ENCODE measurements at places on chromosomes 6 and 20.

GRCh38 chr20:11838076-11838636 is 79.5 kb upstream of the BTBD3 start:
- DNase-seq, result no peak

GRCh38 chr6:17914651-17915050 is 72.8 kb downstream of the KIF13A start:
- no peak for DNase-seq

- DNase-seq, result no peak
Measured at GRCh38 chr6:95292011-95292410, 285.3 kb upstream of the MANEA start.

GRCh38 chr6:90135667-90136066 is 161.0 kb downstream of the BACH2 start:
- peak; percentile 31 for DNase-seq

GRCh38 chr6:131762984-131763383 is 44.8 kb upstream of the ENPP1 start:
- no peak for DNase-seq

DNA sequence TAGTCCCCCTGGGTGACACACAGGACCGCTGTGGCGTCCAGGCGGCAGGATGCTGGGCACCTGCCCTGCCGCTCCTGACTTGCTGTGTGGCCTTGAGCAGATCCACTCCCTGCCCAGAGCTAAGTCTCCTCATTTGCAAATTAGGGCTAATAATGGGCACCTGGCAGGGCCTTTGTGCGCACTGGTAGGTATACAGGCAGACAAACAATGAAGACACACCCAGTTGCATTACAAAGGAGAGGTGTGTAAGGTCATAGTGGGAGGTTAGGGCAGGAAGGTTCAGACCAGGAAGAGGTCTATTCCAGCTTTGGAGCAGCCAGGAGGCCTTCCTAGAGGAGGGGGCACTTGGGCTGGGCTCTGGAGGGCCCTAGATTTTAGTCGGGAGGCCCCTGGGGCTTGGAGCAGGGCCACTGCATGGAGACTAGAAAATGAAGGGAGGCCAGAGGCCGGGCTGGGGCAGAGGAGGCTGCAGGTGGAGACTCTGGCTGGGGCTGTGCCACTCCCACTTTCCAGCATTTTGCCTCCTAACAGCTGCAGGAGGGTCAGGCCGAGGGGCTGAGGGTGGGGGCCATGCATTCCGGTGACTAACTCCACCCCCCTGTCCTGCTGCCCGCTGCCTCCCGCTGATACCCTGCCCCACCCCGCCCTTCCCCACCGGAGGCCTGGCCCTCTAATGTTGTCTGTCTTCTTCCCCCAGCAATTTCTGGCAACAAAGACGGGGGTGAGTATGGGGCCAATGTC is 28.5 kb downstream of the MYH7B start:
- DNase-seq, result no peak

DNA sequence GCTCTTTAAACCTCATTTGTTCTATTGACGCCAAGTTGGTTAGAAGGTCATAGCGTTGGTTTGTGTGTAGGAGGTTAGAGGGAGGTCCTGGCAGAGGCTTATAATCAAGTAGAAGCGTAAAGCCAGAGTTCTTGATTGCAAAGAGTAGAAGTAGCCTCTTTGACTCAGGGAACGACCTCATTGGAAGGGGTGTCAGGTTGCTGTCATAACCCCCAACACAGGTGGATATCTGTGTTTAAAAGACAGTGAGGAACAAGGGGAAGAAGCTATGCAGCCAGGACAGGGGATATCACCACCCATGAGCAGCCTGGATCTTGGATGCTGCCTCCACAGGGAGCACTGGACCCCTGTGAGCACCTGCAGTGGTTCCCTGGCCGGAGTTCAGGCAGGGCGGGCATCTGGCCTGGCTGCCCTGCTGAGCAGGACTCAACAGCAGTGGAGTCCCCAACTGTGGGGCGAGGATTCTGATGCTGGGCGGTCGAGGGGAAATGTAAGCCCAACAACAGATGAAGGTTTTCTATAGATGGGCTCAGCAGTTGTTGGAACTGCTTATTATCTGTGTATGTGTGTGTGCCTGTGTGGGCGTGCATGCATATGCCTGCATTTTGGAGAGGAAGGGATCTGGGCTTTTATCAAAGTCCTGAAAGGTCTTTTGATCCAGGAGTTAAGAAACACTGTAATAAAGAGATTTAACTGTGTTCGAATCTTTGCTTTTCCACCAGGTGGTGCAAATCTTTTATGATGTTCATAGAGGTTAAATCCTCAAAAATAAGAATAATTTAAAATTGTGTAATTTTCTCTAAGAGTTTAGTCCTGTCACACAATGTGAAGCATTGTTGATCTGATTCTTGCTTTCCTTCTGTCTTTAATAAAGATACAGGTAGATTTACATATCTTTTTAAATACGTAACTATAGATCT is 27.7 kb downstream of the HIVEP1 start:
- no peak for DNase-seq

DNA sequence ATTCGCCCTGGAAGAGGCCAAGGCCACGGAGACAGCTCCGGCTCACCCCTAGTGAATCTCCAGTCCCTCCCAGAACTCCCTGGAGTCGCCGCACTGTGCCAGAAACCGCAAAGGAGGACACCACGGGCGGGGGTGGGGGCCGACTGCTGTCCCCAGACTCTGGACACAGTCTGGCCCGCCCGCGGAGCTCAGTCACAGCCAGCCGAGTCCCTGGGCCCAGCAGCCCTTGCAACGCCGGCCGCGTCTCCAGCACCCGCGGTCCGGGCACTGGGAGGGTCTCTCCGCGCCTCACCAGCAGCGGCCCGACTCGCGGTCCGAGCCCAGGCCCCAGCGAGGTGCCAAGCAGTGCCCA is 518 bp downstream of the PEX6 start:
- no peak for DNase-seq

DNA sequence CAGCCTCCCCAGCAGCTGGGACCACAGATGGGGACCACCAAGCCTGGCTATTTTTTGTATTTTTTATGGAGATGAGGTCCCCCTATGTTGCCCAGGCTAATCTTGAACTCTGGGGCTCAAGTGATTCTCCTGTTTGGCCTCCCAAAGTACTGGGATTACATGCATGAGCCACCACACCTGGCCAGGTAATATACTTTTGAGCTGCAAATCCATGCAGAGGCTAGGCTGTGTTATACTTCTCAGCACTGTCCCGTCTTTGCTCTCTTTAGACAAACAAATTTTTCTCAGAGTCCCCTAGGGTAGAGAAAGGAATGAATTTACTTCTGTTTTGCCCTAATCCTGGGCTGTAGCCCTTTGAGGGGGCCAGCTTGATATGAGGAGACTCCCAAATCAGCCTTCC is 13.4 kb upstream of the SCAF8 start:
- DNase-seq, result no peak

DNA sequence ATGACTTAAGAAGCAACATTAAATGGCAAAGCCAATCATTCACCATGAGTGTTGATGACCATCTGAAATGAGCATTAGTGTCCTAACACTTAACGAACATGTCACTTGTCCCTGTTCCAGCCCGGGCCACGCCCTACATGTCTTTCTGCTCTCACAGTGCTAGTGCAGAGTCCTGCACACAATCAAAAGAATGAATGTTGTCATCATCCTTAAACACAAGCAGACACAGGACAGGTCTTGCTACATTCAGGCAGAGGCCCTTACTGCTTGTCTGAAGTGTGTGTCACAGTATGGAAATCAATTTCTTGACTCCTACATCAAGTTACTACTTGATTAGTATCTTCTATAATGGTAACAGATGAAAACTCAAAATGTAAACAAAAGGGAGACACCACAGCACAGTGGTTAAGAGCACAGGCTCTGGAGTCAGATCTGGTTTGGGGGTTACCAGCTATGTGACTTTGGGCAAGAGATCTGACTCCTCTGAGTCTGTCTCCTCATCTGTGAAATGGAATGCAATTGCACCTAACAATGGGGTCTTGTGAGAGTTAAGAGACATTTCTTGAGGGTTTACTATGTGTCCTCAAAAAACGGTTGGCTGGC is 17.4 kb downstream of the UBE2V1 start:
- DNase-seq, result no peak

GRCh38 chr6:151681433-151682059 is 125.9 kb upstream of the ESR1 start:
- DNase-seq, result peak; percentile 49

GRCh38 chr6:2719093-2719455 is 31.6 kb downstream of the MYLK4 start:
- DNase-seq, result no peak

GRCh38 chr6:15675536-15676220 is 12.8 kb upstream of the DTNBP1 start:
- no peak for DNase-seq

DNA sequence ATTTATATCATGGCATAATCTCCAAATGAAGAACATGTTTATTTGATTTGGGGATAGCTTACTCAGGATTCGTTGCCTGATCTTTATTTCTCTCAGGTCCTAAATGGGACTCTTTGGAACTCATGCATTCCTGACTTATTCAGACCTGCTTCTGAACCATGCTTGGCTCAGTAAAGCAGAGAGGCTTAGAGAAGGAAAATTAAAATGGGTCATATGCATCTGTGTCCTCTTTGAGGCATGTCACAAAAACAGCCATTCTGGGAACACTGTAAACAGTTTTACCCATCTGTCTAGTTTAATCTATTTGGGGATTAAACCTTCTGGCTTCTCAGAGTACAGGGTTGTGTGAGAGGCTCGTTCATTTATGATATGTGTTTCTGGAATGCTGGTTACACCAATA is 1017.3 kb downstream of the KIF16B start:
- DNase-seq, result no peak

DNA sequence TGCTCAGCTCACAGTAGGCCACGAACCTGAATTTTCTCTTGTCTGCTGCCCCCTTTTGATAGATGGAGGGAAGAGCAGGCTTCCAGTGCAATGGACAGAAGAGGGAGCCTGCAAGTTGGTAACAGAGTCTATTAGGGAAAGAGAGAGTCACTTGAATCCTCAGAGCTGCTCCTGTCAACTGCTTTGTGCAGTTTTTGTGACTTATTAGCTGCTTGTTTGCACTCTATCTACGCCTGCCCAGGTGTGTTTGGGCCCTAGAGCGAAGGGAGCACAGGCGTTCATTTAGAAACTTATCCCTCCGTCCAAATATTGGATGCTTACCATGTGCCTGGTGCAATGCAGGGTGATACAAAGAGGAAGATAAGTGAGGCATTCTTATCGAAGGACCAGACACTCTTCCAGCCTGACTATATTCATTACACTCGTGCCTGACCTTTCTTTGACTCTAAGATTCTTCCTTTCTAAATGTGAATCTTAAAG is 11.6 kb upstream of the SLC2A12 start:
- DNase-seq, result no peak

DNA sequence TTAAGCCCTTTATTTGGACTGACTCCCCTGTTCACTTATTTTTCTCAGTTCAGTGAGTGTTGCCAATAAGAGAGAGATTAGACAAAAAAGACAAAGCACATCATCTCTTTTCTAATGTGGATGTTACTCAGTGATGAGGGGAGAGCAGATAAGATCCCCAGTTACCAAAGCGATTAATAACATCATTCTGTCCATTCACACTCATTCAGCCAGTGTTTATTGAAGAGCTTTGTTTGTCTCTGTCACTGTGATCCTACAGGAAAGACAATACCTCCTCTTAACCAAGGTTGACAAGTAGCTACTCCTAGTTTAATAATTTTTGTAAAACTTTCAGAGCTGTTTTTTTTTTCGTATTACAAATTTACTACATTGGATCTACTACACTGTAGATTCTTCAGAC is 163.0 kb downstream of the EYA4 start:
- no peak for DNase-seq

GRCh38 chr6:130574146-130574545 is 208.3 kb downstream of the TMEM200A start:
- DNase-seq, result no peak

GRCh38 chr20:19947611-19948264 is 69.4 kb upstream of the NAA20 start:
- DNase-seq, result no peak

DNA sequence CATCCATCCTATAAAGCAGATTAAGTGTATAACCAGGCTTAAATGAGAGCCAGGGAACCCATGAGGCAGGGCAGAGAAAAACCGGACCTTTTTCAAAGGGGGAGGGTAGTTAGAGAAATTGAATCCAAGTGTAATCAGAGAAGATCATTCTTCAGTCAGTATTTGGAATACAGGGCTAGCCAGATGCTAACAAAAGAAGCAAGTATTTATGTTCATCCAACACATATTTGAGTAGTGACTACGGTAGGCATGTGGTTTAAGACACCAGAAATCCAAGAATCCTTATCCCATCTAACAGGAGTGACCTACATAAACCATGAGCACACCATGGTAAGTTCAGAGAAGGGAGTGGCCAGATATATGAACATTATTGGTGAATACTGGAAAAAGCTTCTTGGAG is 46.8 kb upstream of the FAM83C start:
- peak; percentile 79 for DNase-seq

DNA sequence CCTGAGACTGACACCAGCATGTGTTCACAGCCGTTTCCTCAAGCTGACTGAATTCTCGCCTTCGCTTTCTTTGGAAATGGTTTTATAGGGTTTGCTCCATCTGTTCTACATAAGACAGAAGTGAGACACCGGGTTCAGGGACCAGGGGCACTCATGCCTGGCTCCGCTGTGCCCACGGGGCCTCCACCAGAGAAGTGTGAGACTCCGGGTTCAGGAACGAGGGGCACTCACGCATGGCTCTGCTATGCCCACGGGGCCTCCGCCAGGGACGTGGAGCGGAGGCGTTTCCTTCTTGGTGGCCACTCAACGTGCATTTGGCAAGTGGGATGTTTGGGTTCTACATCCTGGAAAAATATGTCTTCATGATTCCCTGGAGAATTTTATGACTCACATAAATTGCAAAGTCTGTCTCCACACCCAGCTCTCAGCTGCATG is 106.6 kb downstream of the RNASET2 start:
- no peak for DNase-seq

- no peak for DNase-seq
Measured at GRCh38 chr20:22692119-22692475, 107.7 kb upstream of the FOXA2 start.

GRCh38 chr20:4375881-4376280 is 345.8 kb upstream of the PRND start:
- DNase-seq, result no peak

- DNase-seq, result no peak
Measured at GRCh38 chr6:39204646-39205244, 24.5 kb downstream of the KCNK5 start.

DNA sequence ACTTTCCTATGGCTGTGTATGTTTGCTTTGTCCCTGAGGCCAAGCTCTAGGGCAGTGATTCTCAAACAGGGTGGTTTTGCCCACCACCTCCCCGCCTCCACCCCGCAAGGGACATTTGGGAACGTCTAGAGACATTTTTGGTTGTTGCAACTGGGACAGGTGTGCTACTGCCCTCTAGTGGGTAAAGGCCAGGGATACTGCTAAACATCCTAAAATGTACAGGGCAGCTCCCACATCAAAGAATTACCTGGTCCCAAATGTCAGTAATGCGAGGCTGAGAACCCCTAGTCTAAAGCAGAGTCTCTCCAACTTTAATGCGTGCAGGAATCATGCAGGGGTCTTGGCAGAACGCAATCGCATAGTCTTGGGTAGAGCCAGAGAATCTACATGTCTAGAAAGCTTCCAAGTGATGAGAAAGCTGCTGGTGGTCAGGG is 5.1 kb downstream of the KCNS1 start:
- DNase-seq, result peak; percentile 46

- DNase-seq, result no peak
Measured at GRCh38 chr6:12103158-12103557, 91.0 kb downstream of the HIVEP1 start.
